ENCODE measurements at places on chromosomes 2 and 18. TPM values are rescaled to one million over a fixed set of nuclear protein-coding genes. Genes with fewer than 3 reads are reported as not detected.

Gene C1GALT1C1L
- not detected for total RNA-seq

- no peak for DNase-seq
Measured at GRCh38 chr2:217953011-217953481, 49.7 kb downstream of the TNS1 start.

- peak; percentile 63 for DNase-seq
Measured at GRCh38 chr2:168119515-168120141, 127.8 kb downstream of the STK39 start.

DNA sequence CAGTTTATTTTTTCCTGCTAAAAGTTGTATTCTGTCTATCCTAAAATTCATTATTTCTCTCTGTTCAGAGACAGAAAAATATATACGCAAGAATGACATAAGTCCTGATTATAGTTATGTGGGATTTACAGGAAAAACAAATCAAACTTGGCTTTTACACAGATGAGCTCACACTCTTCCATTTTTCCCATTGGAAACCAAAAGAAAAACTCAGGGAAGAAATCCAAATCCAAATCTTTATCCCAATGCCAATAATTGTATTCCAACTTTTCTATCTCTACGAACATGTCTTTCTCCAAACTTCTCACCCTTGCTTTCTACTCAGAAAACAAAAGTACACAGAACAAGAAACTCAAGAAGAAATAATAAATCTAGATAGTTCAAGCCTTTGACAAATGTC lies 249.1 kb upstream of the TMEFF2 start:
- no peak for DNase-seq

Gene CLEC4F
- 1.4 TPM for total RNA-seq

Gene C2orf76
- total RNA-seq = 21.9 TPM

- DNase-seq = no peak
Measured at GRCh38 chr2:10278763-10279471, 23.8 kb upstream of the HPCAL1 start.

Gene SNORC
- 1.0 TPM for total RNA-seq

- peak; percentile 35 for DNase-seq
Measured at GRCh38 chr2:69616755-69617154, 26.8 kb downstream of the AAK1 start.

Gene MGAT4A
- total RNA-seq = 91.6 TPM

GRCh38 chr2:219353129-219353528 lies 20.6 kb upstream of the RESP18 start:
- no peak for DNase-seq

GRCh38 chr2:73839653-73840411 lies 11.1 kb downstream of the STAMBP start:
- DNase-seq = no peak

GRCh38 chr2:5788447-5788846 lies 96.3 kb downstream of the SOX11 start:
- no peak for DNase-seq

DNA sequence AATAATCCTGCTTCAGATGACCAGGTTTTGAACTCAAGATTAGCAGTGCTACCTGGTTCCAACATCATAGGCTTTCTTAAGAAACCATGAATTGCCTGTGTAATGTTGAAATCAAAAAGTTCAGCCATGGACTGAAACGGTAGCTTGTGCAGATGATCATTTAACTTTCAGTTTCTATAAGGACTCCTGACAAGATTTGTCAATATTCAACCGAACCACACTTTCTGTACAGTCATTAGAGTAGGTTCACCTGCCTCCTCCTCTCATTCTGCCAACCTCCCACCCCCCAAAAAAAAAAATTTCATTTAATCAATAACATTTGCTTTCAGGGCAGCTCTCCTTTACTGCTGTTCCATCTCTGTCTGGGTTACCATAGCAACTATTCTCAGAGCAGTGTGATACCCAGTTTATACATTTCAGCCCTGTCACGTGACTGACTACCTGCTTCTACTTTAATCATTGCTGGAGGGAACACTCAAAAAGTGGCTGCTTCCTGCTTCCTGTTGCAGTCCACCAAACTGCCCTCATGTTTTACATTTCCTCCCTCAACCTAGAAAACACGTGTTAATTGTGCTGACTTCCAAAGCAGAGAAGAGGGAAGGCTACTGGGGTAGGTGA lies 275.5 kb downstream of the SS18 start:
- no peak for DNase-seq

Gene MEIS1
- 3.6 TPM for total RNA-seq

GRCh38 chr2:197212344-197213262 lies 98.0 kb downstream of the ANKRD44 start:
- DNase-seq = peak; percentile 74

- peak; percentile 23 for DNase-seq
Measured at GRCh38 chr18:46054956-46055837, 16.9 kb downstream of the PSTPIP2 start.

GRCh38 chr2:165648801-165649200 lies 145.2 kb downstream of the GALNT3 start:
- no peak for DNase-seq

Measured in natural killer cell (primary cell).